Fibroblast of lung (primary cell): ENCODE measurements at places on chromosomes 16 and 17. TPM values are rescaled to one million over a fixed set of nuclear protein-coding genes. Genes with fewer than 3 reads are reported as not detected.

- DNase-seq, result peak; percentile 74
- H3K36me3 ChIP-seq, result no peaks in the 10 kb centered on the region
- H3K27ac ChIP-seq, result no peak overlapping the region
- no peak overlapping the region for H3K4me3 ChIP-seq
These were observed 59.8 kb upstream of the RPH3AL start for GRCh38 chr17:412211-413015.

The MILR1 gene
- 4.4 and 9.1 TPM in 2 replicates for total RNA-seq

The KRTAP4-16 gene
- total RNA-seq, result not detected in 2 replicates

The GJC1 gene
- 19.3 and 33.9 TPM in 2 replicates for total RNA-seq

- H3K27ac ChIP-seq, result peak within 1 kb of the TSS; percentile 71
- peak; percentile 80 for DNase-seq
- peaks cover 11% of the 10 kb centered on the region for H3K4me1 ChIP-seq
- H3K27me3 ChIP-seq, result no peaks in the 10 kb centered on the region
These were observed at the start of gene TMEM107 for GRCh38 chr17:8176197-8176940. Gene TMEM107, minus strand, starts transcription at chr17:8176380. Its CDS starts 94 bp downstream, at chr17:8176286.

DNA sequence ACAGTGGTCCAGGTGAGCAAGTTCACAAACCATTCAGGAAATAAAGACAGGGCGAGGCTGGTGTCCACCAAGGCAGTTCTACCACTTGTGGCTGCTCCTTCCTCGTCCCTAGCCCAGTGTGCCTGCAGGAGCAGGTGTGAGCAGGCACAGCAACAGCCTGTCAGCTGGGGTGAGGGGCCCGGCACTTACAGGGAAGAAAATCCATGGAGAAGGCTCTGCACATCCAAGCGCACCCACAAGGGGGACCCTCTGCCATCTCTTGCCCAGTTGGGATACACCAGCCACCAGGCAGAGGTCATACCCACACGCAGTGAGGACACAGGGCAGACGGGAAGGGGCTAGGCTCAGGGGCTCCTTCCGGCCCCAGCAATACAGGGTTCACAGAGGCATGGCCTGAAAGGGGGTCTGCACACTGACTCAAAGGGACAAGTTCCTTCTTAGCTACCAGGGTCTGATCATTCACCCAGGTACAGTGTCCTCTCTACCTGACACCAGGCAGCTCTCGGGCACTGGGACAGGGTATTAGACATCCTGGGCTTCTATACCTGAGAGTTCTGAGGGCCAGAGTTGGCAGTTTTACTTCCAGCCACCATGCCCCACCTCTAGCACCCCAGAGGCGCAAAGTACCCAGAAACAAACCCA lies 27.0 kb downstream of the CDIP1 start:
- no peak overlapping the region for H3K27ac ChIP-seq
- peak; percentile 50 for DNase-seq
- peaks cover 26% of the 10 kb centered on the region for H3K36me3 ChIP-seq

DNA sequence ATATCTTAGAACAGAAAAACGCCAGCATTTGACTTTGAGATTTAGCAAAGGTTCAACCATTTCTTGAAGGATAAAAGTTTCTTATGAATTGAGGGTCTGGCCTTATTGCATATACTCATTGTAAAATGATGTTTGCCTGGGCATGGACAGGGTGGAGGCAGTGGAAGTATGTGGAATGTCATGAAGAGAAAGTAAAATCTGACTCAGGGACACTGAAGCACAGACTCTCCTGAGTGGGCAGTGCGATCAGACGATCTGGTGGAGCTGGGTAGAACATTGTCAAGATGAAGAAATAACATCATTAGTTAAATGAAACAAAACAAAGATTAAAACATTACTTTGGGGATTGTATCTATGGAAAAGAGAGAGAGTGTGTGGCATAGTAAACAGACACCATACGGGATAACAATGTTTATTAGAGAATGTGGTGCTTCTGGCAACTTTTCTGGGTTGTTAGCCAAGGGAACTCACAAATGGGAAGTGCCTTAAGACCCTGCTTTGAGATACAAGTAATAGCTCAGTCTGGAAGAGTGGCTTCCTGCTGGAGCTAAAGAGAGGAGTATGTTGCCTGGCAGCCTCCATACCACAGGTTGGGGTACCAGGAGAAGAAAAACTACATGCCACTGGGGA lies 4.4 kb downstream of the MAP3K3 start:
- no peak overlapping the region for H3K27ac ChIP-seq
- H3K4me3 ChIP-seq, result no peak overlapping the region
- no peaks in the 10 kb centered on the region for H3K4me1 ChIP-seq

- H3K27me3 ChIP-seq, result no peaks in the 10 kb centered on the region
- no peaks in the 10 kb centered on the region for H3K36me3 ChIP-seq
- DNase-seq, result peak; percentile 37
- peaks cover 6% of the 10 kb centered on the region for H3K4me1 ChIP-seq
- H3K27ac ChIP-seq, result no peak overlapping the region
- H3K4me3 ChIP-seq, result peak overlapping the region; percentile 83
These were observed 1.8 kb downstream of the MYH10 start for GRCh38 chr17:8628609-8629169.

DNA sequence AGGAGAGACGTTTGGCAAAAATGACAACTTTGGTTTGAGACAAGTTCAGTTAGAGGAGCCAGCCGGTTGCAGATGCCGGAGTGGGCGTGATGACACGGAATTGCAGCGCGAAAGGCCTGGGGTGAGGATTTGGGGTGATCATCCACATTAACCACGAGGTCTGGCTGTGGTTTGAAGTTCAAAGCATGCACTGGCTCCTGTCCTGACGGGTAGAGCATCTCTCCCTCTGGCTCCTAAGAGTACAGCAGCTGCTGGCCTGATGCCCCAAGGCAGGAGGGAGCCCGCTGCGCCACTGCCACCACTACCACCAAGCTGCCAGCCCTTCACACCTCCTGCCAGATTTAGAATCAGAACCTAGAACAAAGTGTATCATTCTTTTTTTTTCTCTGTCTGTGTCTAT lies 3.7 kb downstream of the RHBDL3 start:
- H3K27ac ChIP-seq, result no peak overlapping the region
- H3K36me3 ChIP-seq, result no peaks in the 10 kb centered on the region
- peaks cover 41% of the 10 kb centered on the region for H3K27me3 ChIP-seq
- DNase-seq, result no peak

GRCh38 chr16:31134625-31135534 lies 647 bp downstream of the PRSS8 start:
- H3K4me1 ChIP-seq, result peaks cover 2% of the 10 kb centered on the region
- H3K36me3 ChIP-seq, result peaks cover 2% of the 10 kb centered on the region
- DNase-seq, result peak; percentile 8
- no peak overlapping the region for H3K27ac ChIP-seq
- no peaks in the 10 kb centered on the region for H3K27me3 ChIP-seq
- H3K4me3 ChIP-seq, result no peak overlapping the region

The KRT39 gene
- total RNA-seq, result 0.26 and 0.33 TPM in 2 replicates

The LPCAT2 gene
- total RNA-seq, result 13.1 and 17.8 TPM in 2 replicates

DNA sequence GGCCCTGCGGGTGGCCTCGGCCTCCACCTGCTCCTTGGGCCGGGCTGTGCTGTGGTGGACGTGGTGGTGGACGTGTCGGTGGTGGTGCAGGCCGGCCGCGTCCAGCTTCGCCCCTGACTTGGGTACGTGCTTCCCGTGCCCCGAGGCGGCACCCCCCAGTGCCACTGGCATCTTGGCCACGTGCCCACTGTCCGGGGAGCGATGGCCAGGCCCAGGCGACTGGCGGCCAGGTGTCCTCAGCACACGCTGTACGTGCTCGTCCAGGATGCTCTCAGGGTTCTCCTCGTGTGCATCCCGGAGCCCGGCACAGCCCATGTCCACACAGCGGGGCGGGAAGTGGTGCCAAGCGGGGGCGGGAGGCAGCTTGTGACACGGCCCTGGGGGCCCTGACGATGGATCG lies 14.9 kb downstream of the PDIA2 start:
- no peaks in the 10 kb centered on the region for H3K4me1 ChIP-seq
- H3K27me3 ChIP-seq, result no peaks in the 10 kb centered on the region
- DNase-seq, result no peak
- H3K4me3 ChIP-seq, result no peak overlapping the region
- H3K36me3 ChIP-seq, result peaks cover 11% of the 10 kb centered on the region

The KIF2B gene
- total RNA-seq, result not detected in 2 replicates

- DNase-seq, result peak; percentile 4
- no peaks in the 10 kb centered on the region for H3K27me3 ChIP-seq
- no peak overlapping the region for H3K27ac ChIP-seq
- H3K4me1 ChIP-seq, result no peaks in the 10 kb centered on the region
- H3K36me3 ChIP-seq, result peaks cover 3% of the 10 kb centered on the region
- no peak overlapping the region for H3K4me3 ChIP-seq
These were observed 31.9 kb upstream of the ABCC11 start for GRCh38 chr16:48279199-48279598.

GRCh38 chr17:56966338-56966737 lies 5.5 kb upstream of the COIL start:
- H3K4me1 ChIP-seq, result no peaks in the 10 kb centered on the region
- H3K4me3 ChIP-seq, result no peak overlapping the region
- H3K27me3 ChIP-seq, result no peaks in the 10 kb centered on the region
- H3K36me3 ChIP-seq, result no peaks in the 10 kb centered on the region
- DNase-seq, result no peak
